ENCODE measurements at places on chromosomes 12 and 14.

DNA sequence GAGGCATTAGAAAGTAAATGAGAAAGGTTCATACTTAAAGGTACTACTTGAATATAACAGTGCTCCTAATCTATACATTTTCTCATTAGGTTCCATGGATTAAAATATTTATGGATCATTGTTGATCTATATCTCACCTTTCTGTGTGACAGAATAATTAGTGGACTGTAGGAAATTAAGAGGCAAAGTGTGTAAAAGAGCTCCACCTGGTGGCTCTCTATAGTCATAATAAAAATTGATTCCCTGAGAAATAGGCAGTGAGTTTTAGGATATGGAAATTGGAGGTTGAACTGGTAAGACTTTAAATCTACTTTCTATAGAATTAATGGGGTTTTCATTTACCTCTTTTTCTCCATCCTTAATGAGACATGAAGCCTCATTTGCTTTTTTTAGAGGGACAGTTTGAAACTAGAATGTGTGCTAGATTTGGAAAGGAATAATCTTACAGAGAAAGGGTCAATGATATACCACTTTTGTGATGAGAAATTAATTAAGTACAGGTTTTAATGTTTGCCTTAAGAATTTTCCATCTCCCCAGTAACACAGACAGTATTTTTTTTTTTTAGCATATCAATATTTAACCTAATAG, 11.8 kb upstream of the DERA start:
- H3K27ac ChIP-seq, result no peak overlapping the region
- H3K4me3 ChIP-seq, result no peak overlapping the region
- DNase-seq, result no peak

GRCh38 chr12:106081606-106082005, 57.1 kb downstream of the NUAK1 start:
- no peak overlapping the region for H3K27ac ChIP-seq
- H3K4me1 ChIP-seq, result no peaks in the 10 kb centered on the region
- DNase-seq, result no peak
- peaks cover 27% of the 10 kb centered on the region for H3K27me3 ChIP-seq
- no peak overlapping the region for H3K4me3 ChIP-seq

- DNase-seq, result no peak
- no peak overlapping the region for H3K27ac ChIP-seq
Measured at GRCh38 chr12:116370004-116370404, 92.5 kb upstream of the MED13L start.

- H3K4me3 ChIP-seq, result no peak overlapping the region
- no peak for DNase-seq
- H3K36me3 ChIP-seq, result no peaks in the 10 kb centered on the region
- H3K27ac ChIP-seq, result no peak overlapping the region
Measured at GRCh38 chr14:80764496-80764895, 177.0 kb downstream of the CEP128 start.

DNA sequence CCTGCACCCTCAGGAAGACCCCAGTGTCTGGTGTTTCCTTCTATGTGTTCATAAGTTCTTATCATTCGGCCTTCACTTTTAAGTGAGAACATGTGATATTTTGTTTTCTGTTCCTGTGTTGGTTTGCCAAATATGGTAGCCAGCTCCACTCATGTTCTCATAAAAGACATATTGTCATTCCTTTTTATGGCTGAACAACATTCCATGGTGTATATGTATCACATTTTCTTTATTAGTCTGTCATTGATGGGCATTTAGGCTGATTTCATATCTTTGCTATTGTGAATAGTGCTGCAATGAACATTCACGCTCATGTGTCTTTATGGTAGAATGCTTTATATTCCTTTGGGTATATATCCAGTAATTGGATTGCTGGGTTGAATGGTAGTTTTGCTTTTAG, 645.1 kb downstream of the SLC16A7 start:
- no peaks in the 10 kb centered on the region for H3K27me3 ChIP-seq
- H3K27ac ChIP-seq, result no peak overlapping the region
- no peak overlapping the region for H3K4me3 ChIP-seq
- no peaks in the 10 kb centered on the region for H3K36me3 ChIP-seq

DNA sequence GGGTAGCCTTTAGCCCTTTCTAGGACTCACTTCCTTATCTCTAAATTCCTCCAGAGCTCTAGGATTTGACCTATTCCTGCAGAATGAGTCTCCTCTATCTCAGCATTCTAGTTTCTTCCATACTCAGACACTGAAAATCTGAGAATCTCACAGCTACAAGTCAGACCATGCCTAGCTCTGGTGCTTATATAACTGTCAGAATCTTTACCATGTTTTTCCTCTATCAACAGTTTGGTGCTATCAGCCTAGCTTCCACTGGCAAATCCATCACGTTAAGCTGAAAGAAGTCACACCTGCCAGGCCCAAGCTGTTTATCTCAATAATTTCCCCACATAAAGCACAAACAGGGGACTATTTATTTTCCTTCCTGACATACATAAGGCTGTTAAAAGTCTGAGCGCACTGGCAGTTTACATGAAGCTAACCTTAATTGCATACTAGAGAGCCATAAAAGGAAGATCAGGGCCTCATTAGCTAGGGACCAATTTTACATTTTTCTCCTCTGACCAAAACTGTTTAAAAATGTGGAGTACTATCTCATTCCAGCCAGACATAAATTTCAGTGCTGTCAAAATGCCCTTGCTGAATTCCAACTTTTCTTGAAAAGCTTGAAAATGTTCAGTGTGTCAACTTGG, 270.5 kb downstream of the C12orf75 start:
- H3K27me3 ChIP-seq, result no peaks in the 10 kb centered on the region
- DNase-seq, result no peak
- H3K27ac ChIP-seq, result no peak overlapping the region
- no peaks in the 10 kb centered on the region for H3K36me3 ChIP-seq
- no peaks in the 10 kb centered on the region for H3K4me1 ChIP-seq

DNA sequence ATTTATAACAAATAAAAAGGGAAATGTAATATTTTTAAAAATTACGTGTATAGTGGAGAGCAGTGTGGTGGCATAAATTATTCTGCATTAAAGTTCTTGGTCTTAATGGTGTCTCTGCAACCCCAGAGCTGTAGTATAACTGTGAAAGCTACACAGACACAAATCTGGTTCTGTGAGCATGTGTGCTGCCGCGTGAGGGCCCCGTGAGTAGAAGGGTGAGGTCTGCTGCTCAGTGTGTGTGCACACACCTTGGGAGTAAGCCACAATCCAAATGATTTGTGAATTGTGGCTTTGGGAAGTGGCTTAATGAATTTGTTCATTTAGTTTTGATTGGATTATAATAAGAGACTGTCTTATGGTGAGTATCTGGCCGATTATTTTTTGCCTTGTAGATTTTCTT, 16.8 kb downstream of the PELI2 start:
- H3K27ac ChIP-seq, result no peak overlapping the region
- H3K36me3 ChIP-seq, result no peaks in the 10 kb centered on the region
- H3K4me1 ChIP-seq, result peaks cover 36% of the 10 kb centered on the region
- H3K4me3 ChIP-seq, result no peak overlapping the region
- DNase-seq, result no peak

DNA sequence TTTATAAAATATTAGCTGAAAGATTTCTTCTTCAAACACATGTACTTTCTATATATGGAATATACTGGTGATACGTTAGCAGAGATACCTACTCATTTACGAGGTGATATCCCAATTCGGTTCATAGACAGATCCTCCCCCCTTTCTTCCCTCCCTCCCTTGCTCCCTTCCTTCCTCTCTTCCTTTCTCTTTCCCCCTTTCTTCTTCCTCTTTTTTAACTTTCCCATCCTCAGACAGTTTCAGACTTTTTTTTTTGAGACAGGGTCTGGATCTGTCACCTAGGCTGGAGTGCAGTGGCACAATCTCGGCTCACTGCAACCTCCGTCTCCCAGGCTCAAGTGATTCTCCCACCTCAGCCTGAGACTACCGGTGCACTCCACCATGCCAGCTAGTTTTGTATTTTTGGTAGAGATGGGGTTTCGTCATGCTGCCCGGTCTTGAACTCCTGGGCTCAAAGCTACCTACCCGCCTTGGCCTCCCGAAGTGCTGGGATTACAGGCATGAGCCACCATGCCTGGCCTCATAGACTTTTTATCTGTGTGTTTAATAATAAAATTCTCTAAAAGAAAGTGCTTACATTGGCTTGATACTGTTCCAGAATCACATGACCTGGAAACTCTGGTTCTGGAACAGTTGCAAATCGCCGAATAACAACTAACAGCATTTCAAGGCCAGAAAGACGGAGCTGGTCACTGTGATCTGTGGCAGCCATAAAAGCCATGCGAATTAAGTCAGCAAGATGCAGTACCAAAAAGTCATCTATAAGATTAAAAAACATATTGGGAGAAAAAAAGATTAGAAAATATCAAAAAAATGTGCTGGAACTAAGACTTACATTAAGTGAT, 99.2 kb downstream of the HEATR5A start:
- no peaks in the 10 kb centered on the region for H3K4me1 ChIP-seq
- H3K27me3 ChIP-seq, result no peaks in the 10 kb centered on the region
- peaks cover 27% of the 10 kb centered on the region for H3K36me3 ChIP-seq
- no peak for DNase-seq
- no peak overlapping the region for H3K27ac ChIP-seq

- H3K36me3 ChIP-seq, result no peaks in the 10 kb centered on the region
- H3K27me3 ChIP-seq, result no peaks in the 10 kb centered on the region
- H3K4me1 ChIP-seq, result no peaks in the 10 kb centered on the region
- H3K4me3 ChIP-seq, result no peak overlapping the region
- DNase-seq, result no peak
Measured at GRCh38 chr14:33490555-33490954, 460.3 kb downstream of the EGLN3 start.

DNA sequence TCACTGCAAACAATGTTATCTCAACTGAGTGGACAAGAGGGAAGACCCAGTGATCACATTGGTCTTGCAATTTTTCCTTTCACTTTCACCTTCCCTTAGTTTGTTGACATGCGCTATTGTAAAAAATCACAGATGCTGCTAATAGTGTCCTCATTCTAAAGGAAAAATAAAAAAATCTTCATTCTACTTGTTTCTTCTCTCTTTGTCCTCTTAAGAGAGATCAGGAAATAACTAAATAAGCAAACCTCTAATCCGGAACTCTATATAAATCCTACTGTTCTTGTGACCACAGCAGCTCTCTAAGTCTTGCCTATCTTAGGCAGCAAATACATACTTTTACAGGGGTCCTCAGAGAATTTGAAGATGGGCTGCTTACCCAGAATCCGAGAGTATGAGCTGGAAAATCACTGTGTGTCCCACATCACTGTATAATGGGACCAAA, 257.7 kb downstream of the NAV3 start:
- no peaks in the 10 kb centered on the region for H3K27me3 ChIP-seq
- no peak for DNase-seq
- H3K4me3 ChIP-seq, result no peak overlapping the region

- no peak for DNase-seq
- no peaks in the 10 kb centered on the region for H3K27me3 ChIP-seq
- no peak overlapping the region for H3K4me3 ChIP-seq
- H3K4me1 ChIP-seq, result no peaks in the 10 kb centered on the region
- H3K27ac ChIP-seq, result no peak overlapping the region
- no peaks in the 10 kb centered on the region for H3K36me3 ChIP-seq
Measured at GRCh38 chr12:17999174-17999801, 90.7 kb downstream of the RERGL start.

- peaks cover 9% of the 10 kb centered on the region for H3K4me1 ChIP-seq
- DNase-seq, result no peak
- no peaks in the 10 kb centered on the region for H3K27me3 ChIP-seq
- H3K36me3 ChIP-seq, result no peaks in the 10 kb centered on the region
Measured at GRCh38 chr12:64145226-64145625, 76.9 kb downstream of the KICS2 start.

DNA sequence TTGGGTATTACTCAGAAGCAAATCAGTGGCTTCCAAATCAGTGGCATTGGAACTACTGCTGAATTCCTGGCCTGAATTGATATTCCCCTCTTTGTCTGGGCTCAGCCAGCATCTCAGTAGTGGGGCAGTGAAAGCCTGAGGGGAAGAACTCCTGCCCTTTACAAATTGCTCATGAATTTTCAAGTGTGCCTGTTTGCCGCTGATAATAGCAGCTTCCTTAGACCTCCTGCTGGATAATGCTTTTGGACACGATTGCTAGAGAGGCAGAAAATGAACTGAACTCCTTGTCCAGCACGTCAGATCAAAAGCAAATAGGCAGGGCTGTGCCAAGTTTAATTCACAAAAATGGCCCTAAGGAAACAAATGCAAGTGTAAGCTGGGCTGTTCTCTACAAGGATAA, 91.3 kb upstream of the GZMB start:
- H3K4me1 ChIP-seq, result no peaks in the 10 kb centered on the region
- no peak overlapping the region for H3K4me3 ChIP-seq
- no peaks in the 10 kb centered on the region for H3K36me3 ChIP-seq
- no peak overlapping the region for H3K27ac ChIP-seq
- no peak for DNase-seq

DNA sequence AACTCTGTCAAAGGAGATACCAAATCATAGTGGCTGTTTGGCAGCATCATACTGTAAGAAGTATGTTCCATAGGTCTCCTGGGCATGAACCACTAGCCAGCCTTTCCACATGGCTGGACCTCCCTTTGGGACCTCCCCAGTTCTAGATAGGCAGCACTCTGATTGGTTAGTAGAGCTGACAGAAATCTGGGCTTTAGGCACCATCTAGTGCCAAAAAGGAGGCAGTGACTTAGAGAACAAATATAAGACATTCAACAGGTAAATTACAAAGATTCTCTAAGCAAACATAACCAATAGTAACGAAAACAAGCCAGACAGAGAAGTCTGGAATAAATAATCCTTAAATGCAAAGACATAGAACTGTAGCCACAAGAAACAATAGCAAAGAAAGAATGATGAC, 148.0 kb upstream of the PDE3A start:
- H3K27me3 ChIP-seq, result no peaks in the 10 kb centered on the region
- no peaks in the 10 kb centered on the region for H3K36me3 ChIP-seq
- DNase-seq, result no peak
- no peak overlapping the region for H3K27ac ChIP-seq

- H3K27ac ChIP-seq, result no peak overlapping the region
- H3K36me3 ChIP-seq, result peaks cover 34% of the 10 kb centered on the region
- DNase-seq, result no peak
- no peak overlapping the region for H3K4me3 ChIP-seq
- peaks cover 3% of the 10 kb centered on the region for H3K4me1 ChIP-seq
Measured at GRCh38 chr14:104770851-104771272, 17.9 kb downstream of the SIVA1 start.

Data from activated B cell treated with CpG ODN at 0.5 μM for 24 hours (primary cell).